ENCODE measurements at places on chromosomes 3 and 15.

DNA sequence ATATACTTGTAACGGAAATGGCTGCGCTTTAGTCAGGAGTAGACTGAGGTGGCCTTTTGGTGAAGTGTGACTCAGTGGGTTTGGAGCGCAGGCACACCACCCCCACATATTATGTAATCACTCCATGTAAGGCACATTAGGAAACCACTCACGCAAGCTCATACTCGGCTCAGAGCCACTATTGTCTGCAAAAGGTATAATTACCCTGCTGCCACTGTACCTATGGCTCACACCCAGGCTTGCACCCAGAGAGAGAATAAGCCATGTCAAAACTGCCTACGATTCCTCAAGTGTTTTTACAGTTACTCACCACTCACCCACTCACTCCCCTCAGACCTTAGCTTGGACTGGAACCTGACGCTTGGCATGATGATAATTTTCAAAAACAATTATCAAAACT is 611.9 kb upstream of the CCDC54 start:
- no peak for DNase-seq

DNA sequence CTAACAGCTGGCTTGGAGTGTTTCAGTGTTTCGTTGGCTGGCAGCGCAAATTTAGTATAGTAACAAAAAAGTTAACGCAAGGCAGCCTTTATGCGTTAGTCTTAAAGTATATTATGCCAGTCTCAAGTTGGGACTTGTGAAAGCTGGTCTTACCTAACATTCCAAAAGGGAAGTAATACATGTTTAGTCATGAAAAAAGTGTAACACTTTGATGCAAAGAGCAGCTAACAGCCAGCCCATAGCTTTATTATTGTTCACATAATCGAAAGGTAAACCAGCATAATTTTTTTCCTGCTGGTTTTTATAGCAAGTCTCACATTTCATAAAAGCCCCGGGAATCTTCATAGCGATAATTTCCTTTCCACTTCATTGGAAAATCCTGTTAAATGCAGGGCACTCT is 2.4 kb upstream of the GPR87 start:
- DNase-seq: no peak

DNA sequence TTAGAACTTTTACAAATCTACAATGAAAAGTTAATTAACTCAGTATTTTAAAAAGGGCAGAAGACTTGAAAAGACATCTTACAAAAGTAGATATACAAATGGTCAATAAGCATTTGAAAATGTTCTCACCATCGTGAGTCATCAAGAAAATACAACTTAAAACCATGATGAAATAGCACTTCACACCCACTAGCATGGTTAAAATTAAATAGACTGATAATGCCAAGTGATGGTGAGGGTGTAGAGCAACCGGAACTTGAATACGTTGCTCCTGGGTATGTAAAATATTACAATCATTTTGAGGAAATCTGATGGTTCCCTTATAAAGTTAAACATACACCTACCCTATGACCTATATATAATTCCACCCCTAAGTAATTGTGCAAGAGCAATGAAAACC is 319.8 kb upstream of the UMPS start:
- no peak for DNase-seq

DNA sequence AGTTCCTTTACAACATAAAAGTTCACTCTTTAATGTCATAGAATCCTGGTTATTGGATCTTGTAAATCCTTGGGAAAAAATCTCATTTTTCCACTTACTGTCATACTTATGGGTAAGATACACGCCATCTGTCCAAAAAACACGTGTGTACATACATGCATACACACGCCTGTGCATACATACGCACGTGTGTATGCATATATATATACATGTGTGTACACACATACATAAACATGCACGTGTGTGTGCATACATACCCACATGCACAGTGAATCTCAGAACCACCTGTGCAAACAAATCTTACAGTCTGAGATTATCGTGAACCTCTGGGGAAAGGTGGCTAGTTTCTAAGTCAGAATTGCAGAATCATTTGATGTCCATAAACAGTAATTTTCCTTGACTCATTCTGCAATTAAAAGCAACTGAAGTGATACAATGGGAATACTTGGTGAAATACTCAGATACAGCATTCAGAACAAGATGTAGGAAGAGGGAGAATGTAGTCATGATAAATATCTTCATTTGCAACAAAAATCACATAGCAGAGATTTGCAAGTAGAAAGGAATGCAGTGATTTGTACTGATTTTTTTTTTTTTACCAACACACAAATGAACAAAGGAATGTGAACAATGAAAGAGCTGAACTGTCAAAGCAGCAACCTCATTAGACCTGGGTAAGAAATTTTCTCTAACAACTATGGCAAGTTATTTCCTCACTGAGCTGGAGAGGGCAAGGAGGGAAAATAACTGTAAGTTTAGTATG is 160.6 kb upstream of the POU1F1 start:
- DNase-seq: no peak

GRCh38 chr3:25962255-25962654 is 172.4 kb downstream of the OXSM start:
- no peak for DNase-seq

GRCh38 chr3:37417297-37418082 is 243.1 kb upstream of the LRRFIP2 start:
- no peak for DNase-seq

- DNase-seq: no peak
These were observed 48.7 kb downstream of the PRKAR2A start for GRCh38 chr3:48798998-48799397.

GRCh38 chr15:45184562-45185041 is 3.2 kb downstream of the SHF start:
- DNase-seq: no peak

DNA sequence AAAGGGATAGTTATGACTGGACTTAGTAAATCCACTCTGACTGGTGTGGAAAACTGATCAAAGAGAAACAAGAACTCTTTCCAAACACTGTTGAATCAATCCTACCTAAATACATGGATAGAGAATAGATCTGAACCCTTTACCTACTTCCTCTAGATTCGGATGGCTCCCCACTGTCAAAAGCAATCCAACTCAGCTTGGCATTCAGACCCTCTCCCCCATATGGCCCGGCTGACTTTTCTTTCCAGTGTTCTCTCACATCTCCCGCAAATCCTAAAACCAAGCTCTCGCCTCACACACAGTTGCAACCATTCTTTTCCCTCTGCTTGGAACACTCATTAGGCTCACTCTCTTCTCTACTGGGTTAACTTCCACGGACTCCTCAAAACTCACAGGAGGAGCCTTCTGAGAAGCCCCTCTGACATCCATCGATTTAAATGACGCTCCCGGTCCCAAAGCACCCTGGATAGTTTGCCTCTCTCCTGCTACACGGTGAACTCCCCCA is 639 bp downstream of the SPICE1 start:
- no peak for DNase-seq

DNA sequence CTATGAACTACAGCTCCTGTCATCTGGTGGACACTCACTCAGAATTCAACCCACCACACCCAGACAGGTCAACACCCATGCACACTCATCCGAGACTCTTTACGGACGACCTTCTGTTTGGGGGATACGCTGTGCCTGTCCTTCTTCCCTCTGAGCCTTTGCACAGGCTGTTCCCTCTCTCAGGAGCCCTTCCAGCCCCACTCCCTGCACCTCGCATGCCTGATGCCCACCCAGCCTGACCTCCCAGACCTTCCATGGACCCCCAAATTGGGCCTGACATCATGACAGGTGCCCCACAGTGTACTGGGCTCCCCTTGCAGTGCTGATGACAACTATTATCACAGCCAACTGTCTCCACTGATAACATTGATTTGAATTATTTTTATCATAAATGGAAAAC is 135.8 kb downstream of the NSMCE3 start:
- no peak for DNase-seq

DNA sequence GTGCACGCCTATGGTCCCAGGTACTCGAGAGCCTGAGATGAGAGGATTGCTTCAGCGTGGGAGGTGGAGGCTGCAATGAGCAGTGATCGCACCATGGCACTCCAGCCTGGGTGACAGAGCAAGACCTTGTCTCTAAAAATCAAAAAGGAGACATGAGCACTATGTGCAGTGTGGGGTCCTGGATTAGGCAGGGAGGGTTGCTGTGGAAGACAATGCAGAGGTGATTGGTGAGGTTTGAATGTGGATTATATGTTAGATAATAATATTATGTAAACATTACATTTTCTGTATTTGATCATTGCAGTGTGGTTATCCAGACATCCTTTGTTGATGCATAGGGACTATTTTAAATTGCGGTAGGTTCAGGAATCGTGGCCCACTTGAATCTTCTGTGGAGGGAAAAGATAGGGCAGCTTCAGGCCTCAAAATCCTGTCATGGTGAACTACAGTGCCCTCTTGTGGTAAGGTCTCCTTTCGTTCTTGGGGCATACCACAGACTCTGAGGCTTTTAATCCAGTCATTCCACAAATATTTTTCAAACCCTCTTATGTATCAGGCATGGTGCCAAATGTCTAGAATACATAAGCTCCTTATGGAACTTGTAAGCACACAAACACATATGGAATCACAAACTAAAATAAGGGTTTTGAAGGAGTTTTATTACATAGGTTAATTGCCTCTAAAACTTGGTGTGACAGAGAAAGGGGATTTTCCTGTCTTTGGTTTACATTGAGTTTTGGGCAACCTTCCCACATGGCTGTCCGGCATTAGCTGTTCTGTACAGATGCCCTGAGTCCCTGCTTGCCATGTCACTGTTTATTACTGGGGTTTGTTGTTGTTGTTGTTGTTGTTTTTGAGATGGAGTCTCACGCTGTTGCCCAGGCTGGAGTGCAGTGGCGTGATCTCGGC is 37.7 kb downstream of the GPD1L start:
- no peak for DNase-seq

DNA sequence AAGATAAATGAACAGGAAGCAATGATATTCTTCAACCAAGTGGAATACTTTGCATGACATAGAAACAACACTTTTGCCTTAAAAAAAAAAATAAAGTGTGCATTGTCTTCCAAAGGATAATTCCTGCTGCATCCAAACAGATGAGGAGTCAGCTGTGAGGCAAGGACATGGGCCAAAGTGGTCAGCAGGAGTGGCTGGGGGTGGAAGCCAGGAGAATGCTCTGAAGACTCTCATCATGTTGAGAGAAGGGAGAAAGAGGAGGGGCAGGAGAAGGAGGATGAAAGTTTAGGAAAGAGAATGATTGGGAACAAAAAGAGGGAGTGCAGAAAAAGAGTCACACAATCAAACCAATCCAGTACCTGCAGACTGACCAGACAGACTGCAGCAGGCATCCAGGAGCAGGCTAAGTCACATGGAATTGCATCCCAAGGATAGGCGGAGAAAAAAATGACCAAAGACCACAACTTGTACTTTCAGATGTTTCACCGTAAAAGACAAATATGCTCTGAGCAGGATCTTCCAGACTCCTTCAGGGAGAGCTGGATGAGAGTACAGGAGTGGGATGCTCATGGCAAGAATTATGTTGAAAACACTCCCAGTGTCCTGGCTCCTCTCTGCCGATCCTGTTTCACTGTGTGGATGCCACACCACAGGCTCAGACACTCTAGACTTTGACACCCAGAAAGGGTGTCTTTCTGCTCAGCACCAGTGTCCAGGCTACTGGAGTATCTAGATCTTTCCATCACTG is 11.9 kb downstream of the ABI3BP start:
- no peak for DNase-seq

DNA sequence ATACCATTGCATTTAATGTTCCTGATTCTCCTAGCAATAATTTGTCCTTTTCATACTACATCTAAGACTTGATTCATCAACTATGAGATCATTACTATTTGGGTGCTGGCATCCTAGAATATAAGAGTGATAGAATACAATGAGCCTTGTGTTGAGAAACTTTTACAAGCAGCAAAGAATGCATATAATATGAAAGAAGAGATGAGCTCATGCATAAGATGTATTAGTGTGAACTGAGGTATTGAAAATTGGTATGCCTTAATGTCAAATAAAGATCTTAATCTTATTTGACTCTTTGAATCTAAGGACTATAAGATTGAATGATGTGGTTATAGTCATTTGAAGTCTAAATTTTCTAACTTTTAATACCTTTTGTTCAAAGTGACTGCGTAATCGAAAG is 220.0 kb upstream of the ARHGEF26 start:
- DNase-seq: no peak

GRCh38 chr3:71709908-71710511 is 15.2 kb downstream of the EIF4E3 start:
- DNase-seq: no peak

DNA sequence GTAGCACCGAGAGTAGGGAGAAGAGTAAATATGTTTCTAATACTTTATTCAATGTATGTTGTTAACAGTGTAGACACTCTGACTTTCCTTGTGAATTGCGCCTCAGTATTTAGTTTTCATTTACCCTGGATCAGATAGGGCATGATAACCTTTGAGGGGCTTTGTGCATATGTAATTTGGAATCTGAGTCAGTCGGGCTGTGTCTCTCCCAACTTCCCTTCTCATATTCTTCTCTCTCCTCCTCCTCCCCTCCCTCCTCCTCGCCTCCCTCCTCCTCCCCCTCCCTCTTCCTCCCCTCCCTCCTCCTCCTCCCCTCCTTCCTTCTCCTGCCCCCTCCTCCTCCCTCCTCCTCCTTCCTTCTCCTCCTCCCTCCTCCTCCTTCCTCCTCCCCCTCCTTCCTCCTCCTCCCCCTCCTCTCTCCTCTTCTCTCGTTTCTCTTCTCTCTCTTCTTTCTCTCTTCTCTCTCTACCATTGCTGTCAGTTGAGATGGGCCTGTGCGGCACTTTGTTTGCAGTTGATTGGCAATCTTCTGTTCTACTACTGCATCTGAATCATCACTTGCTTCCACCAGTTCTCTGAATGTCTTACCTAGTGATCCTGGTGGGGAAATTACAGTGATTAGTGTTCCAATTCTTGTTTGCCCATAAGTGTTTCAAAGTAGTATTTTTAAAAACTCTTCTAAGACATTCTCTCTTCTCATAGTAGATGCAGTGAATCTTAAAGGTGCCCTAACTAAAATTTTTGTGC is 162.3 kb downstream of the PGPEP1L start:
- DNase-seq: no peak

- DNase-seq: no peak
These were observed 56.2 kb upstream of the LEKR1 start for GRCh38 chr3:156769721-156770654.

GRCh38 chr15:48062148-48062872 is 58.5 kb upstream of the SLC24A5 start:
- no peak for DNase-seq

DNA sequence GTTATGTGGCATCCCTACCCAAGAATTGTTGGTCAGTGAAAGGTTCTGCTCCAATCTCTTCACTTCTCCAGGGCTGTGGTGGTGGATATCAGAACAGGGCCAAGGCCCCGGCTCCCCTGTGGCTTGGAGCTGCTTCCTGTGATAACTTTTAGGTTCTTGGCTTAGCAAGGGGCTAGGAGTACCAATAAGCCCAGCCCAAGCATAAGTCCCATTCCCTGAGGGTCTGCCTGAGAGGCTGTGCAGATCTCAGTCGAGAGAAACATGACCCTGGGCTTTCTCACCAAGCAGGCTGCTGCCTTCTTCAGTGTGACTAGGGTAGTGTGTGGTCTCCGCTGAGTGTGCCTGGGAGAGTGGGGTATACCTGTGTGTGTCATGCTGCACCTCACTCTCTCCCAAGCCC is 7.1 kb downstream of the CLK3 start:
- DNase-seq: no peak

- no peak for DNase-seq
These were observed 135.1 kb downstream of the ATP10A start for GRCh38 chr15:25727867-25728600.
